Globus pallidus (tissue), 1 donor: ENCODE measurements at places on chromosomes 13 and 19.

- no peak for DNase-seq
Measured at GRCh38 chr13:110964229-110965037, 49.6 kb upstream of the ANKRD10 start.

GRCh38 chr19:30593356-30593755 is 221.2 kb downstream of the ZNF536 start:
- DNase-seq, result peak; percentile 32

DNA sequence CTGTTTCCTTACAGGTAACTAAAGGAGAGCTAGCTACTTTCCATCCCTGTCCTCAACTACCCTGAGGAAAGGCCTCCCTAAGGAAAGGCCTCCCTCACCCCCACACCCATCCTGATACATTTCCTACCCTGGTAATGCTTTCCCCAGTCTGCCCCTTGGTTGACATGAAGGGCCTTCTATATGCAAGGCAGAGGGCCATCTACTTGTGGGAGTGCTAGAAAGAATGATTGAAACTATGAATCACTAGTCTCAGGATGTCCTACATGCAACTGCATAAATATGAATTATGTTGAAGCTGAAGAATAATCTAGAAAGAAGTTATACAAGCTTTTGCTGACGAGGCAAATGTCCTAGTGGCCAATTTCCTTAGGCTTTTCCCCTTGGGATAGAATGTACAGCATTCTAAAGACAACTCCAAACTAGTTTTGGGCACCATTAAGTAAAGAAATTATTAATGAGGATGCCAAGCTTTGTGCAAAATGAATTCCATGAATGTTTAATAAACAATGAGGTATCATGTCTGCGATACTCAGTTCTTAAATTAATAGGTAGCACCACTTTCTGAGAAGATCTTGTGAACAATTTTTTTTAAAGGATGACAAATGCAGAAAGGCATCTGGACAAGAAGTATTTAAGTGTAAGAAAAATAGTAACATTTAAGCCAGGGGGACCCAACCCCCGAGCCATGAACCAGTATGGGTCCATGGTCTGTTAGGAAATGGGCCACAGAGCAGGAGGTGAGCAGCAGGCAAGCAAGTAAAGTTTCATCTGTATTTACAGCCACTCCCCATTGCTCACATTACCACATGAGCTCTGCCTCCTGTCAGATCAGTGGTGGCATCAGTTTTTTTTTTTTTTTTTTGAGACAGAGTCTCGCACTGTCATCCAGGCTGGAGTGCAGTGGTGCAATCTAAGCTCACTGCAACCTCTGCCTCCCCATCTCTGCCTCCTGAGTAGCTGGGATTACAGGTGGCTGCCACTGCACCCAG is 223.0 kb downstream of the LHFPL6 start:
- no peak for DNase-seq

- peak; percentile 82 for DNase-seq
Measured at GRCh38 chr19:42284066-42284501, 15.0 kb downstream of the CIC start.

DNA sequence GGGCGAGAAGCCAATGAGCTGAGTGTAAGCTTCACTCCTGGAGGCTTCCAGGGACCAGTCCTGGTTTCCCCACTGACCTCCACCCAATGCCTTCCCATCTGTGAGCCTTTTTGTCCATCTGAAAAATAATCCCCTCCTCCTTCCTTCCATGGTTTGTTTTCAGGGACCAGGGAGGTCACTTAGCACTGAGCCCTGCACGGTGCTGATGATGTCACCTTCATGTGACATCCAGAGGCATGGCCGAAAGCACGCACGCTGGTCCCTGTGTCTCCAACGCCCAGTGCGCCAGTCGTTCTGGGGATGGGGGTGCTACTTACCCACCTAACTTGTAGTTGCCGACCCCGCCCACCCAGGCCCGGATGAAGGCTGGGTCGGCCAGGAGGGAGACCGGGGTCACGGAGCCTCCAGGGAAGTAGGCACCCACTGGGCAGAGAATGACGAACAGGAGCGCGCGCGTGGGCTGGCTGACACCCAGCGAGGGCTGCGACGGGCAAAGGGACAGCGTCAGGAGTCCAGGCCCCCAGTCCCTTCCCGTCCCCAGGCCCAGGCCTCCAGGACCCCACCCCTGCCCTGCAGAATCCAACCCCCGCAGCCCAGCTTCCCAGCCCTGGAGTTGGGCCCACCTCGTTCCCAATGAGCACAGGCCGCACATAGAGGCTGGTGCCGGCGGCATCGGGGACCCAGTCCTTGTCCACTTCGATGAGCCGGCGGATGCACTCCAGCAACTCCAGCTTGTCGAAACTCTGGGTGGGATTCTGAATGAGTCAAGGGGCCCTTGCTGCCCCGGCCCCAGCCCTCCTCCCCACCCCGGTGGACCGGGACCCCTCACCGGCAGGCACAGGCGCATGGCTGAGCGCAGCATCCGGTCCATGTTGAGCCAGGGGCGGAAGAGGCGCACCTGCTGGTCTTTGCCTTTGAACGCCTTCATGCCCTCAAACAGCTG is 11.2 kb downstream of the BCAT2 start:
- DNase-seq, result no peak

DNA sequence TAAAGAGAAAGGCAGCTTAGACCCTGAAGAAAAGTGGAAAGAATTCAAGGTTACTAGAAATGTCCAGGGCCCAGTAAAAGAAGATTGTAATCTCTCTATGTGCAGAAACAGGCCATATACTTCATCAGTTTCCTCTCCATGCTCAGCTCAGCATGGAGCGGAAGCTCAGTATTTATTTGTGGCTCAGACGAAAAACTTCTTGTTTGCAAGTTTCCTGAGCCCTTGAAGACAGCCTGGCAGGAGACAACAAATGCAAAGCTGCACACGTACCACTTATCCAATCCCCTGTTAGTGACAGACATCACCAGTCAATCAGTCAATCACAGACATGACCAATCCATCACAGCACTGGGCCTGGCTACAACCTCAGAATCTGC is 8.1 kb upstream of the KLF2 start:
- DNase-seq, result no peak

GRCh38 chr19:881385-882071 is 11.5 kb downstream of the MED16 start:
- no peak for DNase-seq

- no peak for DNase-seq
Measured at GRCh38 chr19:55581145-55581822, 636 bp upstream of the ZNF579 start.

GRCh38 chr19:6227936-6228325 is 51.8 kb downstream of the MLLT1 start:
- no peak for DNase-seq

GRCh38 chr13:20519875-20520274 is 5.8 kb downstream of the CRYL1 start:
- no peak for DNase-seq

GRCh38 chr19:35337097-35337983 is 8.4 kb downstream of the CD22 start:
- no peak for DNase-seq

DNA sequence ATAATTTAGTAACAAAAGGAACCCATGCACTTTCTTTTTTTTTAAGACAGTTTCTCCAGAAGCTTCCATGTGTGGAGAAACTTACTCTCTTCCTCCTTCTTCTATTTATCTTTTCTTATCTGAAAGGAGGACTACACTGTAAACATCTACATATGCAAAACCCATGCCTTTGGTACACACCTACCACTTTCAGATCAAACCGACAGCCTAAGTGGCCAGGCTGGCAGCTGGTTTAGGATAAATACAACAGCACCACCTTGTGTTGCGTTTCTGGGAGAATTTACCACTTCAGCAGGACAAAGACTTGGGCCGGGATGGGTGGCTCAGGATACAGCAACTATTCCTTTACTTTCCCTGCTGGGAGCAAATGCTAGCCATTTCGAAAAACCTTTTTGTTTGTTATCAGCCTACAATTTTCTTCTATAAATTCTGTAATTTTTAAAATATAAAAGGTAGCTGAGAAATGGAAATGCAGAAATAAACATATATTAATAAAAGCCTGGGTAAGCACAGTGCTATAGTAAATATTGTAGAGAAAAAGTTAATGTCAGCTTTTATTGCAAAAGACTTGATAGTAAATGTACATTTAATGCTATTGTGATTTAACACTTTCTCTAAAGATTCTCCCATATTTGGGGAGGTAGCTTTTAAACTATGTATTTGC is 94.0 kb upstream of the RFC3 start:
- DNase-seq, result peak; percentile 92

DNA sequence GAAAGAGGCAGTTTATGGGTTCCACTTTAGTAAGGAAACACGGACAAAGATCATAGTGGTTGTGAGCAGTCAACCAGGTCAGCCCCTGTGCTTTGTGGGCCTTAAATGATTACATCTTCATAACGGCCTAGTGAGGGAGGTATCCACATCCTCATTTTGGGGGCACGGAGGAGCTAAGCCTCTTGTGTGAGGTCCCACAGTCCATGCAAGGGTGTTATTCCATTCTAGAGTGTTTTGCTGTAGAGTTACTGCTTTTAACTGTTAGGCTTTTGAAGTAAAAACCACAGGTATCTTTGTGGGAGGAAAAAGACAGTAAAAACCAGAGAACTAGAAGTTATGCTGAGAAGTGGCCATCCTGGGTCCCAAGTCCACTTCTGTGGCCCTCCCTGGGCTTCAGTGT is 4.0 kb downstream of the NOP53 start:
- no peak for DNase-seq

- DNase-seq, result no peak
Measured at GRCh38 chr13:46595136-46595884, 42.3 kb downstream of the LRCH1 start.

DNA sequence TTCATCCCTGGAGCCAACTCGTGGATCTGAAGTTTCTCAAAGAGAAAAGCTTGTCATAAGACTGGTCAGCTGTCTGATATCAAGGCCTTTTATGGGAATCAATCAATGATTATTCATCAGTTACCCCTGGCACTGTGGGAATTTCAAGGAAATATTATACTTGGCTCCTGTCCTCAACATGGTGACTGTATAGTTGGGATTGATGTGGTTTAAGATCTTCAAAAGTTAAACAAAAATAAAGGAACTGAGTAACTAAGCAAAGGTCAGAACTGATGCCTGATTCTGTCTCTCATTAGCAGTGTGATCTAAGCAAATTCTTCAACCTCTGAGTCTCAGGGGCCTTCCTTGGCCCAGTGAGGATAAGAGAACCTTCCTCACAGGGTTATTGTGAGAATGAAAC is 22.2 kb upstream of the SERPINE3 start:
- no peak for DNase-seq

DNA sequence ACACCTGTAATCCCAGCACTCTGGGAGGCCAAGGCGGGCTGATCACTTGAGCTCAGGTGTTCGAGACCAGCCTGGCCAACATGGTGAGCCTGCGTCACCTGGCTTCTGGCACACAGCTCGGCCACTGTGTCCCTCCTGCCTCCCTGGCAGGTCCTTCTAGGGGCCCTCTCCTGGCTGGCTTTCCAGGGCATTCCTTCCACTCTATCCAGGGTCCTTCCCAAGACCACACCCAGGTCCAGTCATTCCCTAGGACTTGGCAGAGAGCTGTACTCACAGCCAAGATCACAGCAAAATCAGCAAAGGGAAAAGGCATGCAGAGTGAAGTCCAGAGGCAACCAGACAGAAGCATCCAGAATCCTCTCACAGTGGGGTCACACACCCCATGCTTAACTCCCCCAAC is 9.7 kb upstream of the HSH2D start:
- DNase-seq, result no peak

DNA sequence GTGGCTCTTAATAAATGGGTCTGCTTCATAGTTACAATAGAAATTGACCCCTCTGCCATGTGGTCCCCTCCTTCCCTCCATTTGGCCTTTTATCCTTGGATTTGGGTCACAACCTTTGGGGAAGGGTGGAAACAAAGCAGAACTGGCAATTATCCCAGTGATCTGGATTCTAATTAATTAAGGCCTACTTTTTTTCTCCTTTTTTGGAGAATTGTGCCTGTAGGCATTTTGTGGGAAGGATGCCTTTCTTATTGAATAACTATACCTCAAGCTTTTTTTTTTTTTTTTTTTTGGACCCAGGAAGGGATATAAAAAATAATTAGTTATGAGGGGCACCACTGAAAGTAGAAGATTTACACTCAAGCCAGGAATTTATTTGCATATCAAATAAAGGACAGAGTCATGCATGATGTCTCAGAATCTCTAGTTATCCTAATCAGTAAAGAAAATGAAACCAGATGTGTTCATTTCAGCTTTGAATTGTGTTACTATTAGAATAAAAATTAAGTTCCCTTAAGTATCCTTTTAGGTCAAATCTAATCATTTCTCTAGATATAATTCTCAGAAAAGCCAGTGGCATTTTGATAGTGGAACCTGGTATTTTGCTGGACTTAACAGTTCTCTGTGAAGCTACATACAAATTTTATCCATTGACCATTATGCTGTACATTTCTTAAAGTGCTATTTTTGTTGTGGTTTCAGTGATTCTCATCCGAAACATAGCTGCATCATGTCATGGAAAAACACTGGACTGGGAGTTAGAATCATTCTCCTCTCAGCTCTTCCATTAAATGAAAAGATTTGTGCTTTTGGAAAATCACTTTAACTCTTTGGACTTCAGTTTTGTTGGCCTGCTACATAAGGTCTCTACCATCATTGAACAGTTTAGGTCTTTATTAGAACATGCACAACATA is 129.3 kb downstream of the KCNRG start:
- DNase-seq, result no peak

- no peak for DNase-seq
Measured at GRCh38 chr13:113565526-113566226, 18.9 kb upstream of the TFDP1 start.

DNA sequence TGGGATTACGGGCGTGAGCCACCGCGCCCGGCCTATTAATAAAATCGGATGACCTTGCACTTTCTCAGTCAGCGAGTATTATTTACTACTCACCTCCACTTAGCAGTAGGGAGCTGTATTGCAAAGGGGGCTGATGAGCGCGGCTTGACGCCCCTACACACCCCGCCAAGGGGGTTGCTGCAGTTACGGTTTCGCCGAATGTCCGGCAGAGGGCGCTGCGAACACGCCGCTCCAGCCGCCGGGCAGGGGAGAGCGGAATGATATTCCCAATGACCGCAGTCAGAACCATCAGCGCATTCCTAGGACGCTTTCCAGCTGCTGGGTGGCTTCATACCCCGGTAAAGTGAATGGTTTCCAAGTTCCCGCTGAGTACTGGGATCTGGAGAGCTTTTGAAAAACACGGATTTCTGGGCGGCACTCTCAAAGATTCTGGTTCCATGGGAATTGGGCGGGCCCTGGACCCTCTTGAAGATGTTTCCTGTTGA is 30.0 kb upstream of the TPT1 start:
- peak; percentile 47 for DNase-seq

- no peak for DNase-seq
Measured at GRCh38 chr19:47058621-47059022, 10.2 kb upstream of the TMEM160 start.

GRCh38 chr19:2540251-2540645 is 64.3 kb downstream of the GADD45B start:
- no peak for DNase-seq
